BJ (cell line): ENCODE measurements at places on chromosomes 2 and 18.

GRCh38 chr2:174012347-174013314, 47.5 kb upstream of the SP3 start:
- DNase-seq = no peak

GRCh38 chr2:202635428-202636212, 851 bp downstream of the FAM117B start:
- no peak for DNase-seq

- DNase-seq = no peak
These were observed 27.8 kb downstream of the SPIRE1 start for GRCh38 chr18:12630136-12630535.

GRCh38 chr2:134897932-134898331, 20.7 kb upstream of the CCNT2 start:
- no peak for DNase-seq

DNA sequence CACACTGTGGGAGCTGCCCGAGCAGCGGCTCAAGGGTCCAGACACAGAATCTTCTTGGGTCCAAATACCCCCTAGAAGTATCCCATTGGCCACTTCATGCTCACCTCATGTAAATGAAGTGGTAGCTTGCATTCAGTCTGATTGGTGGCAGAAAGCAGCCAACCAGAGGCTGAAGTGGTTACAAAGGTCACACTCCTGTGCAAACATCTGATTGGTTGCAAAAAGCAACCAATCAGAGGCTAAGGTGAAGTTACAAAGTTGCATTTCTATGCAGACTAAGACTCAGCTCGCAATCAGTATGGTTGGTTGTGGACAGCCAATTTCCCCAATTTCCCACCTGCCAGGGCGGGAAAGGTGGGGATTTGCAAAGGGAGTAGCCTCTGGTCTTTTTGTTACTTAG, 94.3 kb downstream of the DGKD start:
- no peak for DNase-seq

- DNase-seq = no peak
These were observed 6.6 kb downstream of the FZD7 start for GRCh38 chr2:202040079-202040844.

GRCh38 chr2:12321886-12322285, 394.9 kb upstream of the TRIB2 start:
- DNase-seq = no peak

DNA sequence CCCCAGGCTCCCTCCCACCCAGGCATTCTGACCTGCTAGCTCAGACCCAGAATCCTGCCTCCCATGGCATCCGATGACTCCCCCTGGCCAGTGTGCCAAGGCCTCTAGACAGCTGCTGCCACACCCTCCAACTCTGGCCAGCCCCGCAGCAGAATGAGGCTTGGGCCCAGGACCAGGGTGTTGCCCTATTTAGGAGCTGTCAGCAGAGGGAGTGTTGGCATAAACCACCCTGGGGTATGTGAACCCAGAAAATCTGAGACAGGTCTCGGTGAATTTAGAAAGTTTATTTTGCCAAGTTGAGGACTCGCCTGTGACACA, 134.3 kb downstream of the KLHL29 start:
- no peak for DNase-seq

GRCh38 chr2:11270891-11271290, 73.5 kb downstream of the ROCK2 start:
- DNase-seq = no peak

DNA sequence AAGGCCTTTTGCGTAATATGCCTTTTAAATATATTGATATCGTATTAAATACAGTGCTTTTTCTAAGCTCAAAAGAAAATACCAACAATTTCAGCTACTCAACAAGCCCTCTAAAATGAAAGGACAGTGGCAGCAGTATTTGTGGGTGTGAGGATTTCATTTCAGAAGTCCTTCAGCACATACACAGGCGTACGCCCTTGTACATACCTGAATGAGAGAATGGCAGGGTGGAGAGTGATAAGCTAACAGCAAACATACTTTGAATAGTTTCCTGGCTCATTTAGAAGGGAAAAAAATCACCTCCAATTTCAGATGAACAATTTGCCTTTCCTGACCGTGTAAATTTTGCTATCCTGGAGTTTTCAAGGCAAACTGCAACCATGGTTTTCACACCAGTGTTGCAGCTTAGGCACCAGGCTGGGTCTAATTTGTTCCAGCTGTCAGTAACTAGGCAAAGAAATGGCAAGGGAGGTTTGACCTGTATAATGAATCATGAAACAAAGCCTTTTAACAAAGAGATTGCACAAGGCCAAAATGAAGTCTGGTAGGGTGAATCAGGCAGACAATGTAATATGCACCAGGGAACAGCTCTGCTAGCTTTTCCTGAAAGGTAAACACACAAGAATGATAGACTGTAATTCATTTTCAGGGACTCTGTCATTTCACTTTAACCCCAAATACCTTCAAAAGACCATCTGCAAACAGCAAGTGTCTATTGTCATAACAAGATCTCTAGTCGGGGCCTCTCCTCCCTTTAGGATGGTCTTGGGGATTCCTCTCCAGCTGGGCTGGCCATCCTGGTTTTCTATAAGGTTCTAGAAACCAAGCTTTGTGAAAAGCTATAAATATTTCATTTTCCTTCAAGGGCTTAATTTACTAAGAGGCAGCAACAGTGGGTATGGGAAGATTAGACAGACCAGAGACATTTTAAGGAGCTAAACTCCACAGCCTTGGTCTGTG, 11.5 kb downstream of the ANKRD29 start:
- peak; percentile 67 for DNase-seq

DNA sequence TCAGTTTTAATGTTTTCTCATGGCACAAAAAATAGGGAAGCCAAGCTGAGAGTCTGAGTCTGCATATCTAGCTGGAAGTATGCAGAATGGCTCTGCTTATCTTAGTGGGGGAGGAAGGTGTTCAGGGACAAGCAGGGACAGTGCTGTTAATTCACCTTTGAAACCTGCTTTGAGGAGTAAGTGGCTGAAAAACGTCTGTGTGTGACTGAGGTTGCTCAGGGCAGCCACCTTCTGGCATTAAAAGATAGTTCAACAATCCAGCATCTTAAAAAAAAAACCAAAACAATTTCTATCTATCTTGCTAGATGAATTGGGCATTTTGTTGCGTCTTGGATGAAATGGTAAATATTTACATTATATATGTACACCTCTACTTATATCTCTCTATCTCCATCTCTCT, 2.0 kb upstream of the TRPM8 start:
- DNase-seq = no peak

DNA sequence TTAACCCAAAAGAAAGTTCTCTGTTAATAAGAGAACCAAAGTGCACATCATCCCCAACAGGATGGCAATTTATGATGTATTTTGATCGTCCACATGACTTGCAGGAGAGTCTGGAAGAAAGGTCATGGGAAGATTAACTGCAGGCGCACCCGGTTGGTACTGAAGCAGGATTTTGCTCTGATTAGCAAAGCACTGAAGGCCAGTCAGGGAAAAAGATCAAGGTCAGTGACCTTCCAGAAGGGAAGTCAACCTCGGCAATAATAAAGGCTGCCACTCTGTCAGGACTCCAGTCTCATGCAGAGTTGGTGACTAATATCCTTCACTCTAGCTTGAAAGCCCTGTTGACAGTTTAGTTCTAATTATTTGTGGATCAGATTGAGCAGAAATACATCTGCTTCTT, 432.7 kb upstream of the RAB12 start:
- DNase-seq = no peak

DNA sequence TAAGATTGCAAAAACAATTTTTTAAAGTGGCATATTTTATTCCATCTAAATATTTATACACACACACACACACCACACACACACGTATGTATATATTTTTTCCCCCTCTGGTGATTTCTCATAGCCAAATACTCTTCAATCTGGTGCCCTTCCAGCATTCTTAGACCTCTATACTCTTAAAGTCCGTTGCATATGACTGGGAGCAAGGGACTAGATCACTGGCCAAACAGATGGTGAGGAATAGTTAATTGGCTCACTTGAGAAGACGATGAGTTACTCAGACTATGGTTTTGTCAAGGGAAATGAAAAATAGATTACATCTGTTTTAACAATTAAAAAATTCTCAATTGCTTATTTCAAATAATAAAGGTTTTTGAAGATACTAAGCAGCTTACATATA, 512.5 kb upstream of the LRRTM4 start:
- no peak for DNase-seq

DNA sequence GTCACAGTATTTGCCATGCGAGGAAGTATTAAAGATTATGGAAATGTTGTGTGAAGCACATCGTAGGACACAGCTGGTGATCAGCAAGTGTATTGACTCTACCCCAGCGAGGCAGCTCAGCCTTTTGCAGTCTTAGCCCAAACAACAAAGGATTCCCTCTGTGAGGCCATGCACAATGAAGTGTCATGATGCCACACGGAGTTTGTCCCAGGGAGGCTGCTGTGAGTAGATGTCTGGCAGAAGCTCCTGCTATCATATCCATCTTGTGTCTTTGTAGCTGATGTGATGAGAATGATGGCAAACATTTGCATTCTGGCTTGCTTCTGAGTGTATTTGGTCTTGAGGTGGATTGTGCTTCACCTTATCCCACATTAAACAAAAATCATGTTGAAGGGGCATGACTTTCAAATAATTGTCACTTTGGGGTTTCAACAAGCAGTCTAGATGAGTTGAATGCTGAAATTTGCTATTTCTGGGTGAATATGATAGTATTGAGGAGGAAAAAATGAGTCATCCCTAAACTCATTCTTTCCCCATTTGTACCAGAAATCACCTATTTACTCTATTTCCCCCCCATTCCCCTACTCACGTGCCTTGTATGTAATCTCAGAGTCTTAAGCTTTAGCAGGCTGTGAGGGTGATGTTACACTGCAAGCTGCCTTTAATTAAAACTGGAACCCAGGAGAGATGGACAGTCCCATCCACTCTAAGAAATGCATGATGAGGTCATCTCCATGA, 273.5 kb downstream of the RNF144A start:
- no peak for DNase-seq

DNA sequence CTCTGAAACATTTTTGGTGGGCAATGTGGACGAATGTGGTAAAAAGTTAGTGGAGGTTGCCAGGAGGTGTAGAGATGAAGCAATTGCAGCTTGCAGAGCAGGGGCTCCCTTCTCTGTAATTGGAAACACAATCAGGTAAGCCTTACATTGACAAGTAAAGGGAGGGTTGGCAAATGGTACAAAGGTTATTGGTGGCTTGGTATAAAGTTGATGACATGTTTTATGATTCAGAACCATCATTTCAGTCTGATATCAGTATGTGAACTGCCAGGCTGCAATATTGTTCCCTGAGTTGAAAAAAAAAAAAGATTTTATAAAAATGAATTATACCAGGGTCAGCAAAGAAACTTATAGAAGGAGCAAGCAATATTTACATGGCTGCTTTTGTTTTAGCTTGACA, 14.4 kb upstream of the DLX1 start:
- no peak for DNase-seq

GRCh38 chr2:216004697-216005283, 8.6 kb downstream of the MREG start:
- DNase-seq = no peak

GRCh38 chr18:26741048-26741447, 124.5 kb downstream of the AQP4 start:
- DNase-seq = no peak

- DNase-seq = no peak
These were observed 106.4 kb downstream of the PID1 start for GRCh38 chr2:229164545-229165249.

DNA sequence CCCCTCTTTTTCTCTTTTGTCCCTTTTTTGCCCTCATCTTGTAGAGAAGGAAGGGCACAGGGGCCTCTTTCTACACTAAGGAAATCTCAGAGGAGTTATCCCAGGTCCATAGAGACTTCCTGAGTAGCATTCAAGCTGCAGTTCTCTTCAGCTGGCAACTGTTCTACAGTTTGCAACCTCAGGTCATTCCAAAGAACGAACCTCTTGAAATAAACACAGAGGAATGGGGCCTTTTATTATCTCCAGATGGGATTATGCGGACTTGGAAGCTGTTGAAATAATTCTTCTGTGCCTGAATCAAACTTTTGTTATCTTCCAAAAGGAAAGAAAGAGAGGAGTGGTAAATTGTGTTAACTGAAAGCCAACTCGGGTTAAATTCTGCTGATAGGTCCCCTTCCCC, 31.0 kb upstream of the NFE2L2 start:
- peak; percentile 55 for DNase-seq

DNA sequence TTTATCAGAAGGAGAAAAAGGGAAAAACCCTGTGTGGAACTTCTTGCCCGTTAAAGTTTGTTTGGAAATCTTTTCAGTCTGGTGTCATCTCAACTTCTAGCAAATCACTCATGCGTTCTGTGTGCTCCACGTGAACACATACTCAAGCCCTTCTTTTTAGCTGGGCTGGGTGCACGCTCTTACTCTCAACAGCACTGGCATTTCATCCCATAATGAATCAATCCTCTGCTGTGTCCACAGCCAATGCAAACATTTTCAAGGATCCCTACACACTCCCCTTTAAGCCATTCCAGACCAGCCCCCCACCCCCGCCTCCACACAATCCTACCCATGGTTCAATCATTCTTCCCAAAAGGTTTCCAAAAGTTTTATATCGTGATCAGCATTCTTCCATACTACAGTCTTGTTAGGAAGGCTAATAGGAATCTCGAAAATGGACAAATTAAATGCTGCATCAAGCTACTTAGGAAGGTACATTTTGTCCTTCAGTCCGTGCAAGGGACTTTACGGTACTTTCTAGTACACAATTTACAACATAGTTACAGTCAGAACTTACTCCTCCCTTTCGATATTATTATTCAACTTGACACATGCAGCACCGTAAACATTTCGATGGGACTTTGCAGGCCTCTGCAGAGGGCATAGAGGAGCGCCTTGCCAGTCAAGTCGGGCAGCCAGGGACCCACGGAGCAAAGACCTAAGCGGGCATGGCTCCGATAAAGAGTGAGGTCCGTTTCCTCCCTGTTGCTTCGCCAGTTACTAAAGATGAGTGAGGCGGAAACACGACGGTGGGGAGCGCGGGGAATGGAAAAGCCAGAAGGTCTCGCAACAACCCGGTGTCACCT, 1.4 kb downstream of the PTGR3 start:
- no peak for DNase-seq

DNA sequence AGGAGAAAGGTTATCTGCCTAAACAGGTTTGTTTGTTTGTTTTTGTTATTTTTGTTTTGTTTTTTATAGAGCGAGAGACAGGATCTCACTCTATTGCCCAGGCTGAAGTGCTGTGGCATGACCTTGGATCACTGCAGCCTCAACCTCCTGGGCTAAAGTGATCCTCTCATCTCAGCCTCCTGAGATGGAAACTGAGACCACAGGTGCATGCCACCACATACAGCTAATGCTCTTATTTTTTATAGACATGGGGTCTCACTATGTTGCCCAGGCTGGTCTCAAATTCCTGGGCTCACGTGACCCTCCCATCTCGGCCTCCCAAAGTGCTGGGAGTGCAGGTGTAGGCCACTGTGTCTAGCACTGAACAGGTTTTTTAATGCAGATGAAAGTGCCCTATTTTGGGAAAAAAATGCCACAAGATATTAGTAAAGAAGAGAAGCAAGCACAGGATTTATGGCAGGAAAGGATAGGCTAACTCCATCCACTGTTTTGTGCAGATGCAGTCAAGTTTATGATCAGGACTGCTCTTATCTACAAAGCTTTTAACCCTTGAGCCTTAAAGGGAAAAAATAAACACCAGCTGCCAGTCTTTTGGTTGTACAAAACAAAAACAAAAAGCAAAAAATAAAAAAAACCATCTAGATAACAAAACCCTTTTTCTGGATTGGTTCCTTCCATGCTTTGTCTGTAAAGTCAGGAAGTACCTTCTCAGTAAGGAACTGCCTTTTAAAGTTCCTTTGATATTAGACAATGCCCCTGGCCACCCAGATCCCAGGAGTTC, 29.4 kb downstream of the MAP4K3 start:
- no peak for DNase-seq
